ENCODE measurements at places on chromosomes 2 and 18.

- no peak for DNase-seq
Observed at GRCh38 chr2:80473069-80473468, 168.5 kb upstream of the LRRTM1 start.

GRCh38 chr2:9979977-9980376 lies 28.5 kb downstream of the GRHL1 start:
- no peak for DNase-seq

- DNase-seq = no peak
Observed at GRCh38 chr2:203982276-203982675, 45.7 kb downstream of the ICOS start.

DNA sequence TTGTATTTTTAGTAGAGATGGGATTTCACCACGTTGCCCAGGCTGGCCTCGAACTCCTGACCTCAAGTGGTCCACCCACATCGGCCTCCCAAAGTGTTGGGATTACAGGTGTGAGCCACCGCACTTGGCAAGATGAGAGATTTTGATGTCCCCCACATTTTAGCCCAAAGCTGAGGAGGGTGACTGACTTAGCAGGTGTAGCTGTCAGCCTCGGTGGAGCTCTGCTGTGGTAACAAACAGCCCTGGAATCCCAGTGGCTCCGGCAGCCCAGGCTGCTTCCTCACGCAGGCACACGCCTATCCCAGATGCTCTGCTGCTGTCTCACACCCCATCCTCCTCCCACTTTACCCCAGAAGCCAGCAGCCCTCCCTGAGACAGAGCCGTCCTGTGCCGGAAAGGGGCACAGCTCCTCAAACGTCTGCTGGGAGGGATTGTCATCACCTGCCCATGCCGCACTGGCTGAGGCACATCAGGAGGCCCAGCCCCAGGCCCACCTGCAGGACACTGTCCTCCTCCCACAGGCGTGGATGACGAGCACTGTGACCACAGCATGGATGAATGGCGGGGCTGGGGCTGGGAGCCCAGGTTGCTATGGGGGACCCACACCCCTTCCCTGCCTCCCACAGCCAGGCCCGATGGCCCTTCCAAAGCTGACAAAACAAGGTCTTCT lies 10.6 kb upstream of the BOK start:
- DNase-seq = no peak

- no peak for DNase-seq
Observed at GRCh38 chr2:74146929-74147726, 584 bp downstream of the BOLA3 start.
